ENCODE measurements at places on chromosomes 3 and 15. TPM values are rescaled to one million over a fixed set of nuclear protein-coding genes. Genes with fewer than 3 reads are reported as not detected.

- no peak for DNase-seq
These were observed 19.8 kb upstream of the LOXL1 start for GRCh38 chr15:73906346-73907034.

DNA sequence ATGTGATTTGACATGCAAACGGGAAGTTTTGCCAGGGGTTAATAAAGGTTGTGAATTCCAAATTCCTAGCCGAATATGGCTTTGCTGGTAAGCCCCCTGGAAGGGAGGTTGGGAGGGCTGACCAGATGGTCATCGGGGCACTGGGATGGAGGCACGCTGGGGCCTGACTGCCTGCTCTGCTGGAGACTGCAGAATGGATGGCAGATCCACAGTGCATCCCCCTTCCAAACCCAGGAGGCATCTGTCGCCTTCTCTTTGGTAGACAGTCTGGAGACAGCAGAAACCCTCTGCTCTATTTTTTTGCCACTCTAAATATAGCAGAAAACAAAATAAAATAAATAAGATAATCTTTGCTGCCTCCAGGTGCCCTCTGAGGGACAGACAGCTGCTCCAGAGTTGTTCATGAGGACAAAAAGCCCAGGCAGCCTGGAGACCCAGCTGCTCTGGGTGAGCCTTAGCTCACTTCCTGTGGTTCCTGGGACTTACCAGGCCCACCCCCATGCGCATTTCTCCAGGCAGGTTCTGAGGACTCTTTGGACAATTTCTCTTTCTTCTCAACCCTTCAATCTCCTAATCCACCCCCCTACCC is 6.1 kb upstream of the SPTBN5 start:
- DNase-seq, result no peak

DNA sequence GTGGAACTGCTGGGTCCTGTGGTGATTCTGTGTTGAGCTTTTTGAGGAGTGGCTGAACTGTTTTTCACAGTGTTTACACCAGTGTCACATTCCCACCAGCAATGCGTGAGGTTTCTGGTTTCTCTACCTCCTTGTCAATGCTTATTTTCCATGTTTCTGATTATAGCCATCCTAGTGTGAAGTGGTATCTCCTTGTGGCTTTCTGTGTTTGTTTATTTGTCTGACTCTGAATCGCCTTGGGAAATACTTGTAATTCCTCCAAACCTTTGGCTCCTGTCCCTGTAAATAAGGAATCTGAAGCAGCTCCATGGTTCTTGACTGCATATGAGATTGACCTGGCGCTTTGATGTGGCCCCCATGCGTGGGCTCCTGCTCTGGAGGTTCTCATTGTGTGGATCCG is 20.6 kb downstream of the FAN1 start:
- DNase-seq, result peak; percentile 29

DNA sequence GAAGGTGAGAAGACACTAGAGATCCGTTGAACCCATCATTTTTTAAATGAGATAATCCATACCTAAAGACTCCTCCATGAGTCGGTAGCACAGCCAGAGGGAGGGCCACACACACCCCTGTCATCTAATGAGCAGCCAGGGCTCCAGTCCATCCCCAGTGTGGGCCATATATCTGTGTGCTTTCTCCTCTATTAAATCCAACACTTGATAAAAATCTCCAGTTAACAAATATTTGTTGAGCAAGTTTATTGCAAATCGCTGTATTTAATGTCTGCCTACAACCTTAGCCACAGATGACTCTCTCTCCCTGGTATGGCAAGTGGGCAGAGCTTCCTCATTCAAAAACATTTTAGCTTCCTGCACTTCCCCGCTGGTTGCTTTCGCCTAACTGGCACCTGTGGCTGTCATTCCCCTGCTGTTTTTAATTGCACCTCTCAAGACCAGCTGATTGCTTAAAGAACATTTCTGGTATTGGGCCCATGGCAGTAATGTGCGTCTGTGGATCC is 82.8 kb downstream of the SMAD3 start:
- no peak for DNase-seq

GRCh38 chr3:100033184-100033583 is 81.1 kb downstream of the FILIP1L start:
- peak; percentile 73 for DNase-seq

- peak; percentile 44 for DNase-seq
These were observed at the start of gene SCAP for GRCh38 chr3:47475570-47476329. Gene SCAP (minus strand): TSS chr3:47475941. CDS start chr3:47442993, 32,948 bp downstream.

DNA sequence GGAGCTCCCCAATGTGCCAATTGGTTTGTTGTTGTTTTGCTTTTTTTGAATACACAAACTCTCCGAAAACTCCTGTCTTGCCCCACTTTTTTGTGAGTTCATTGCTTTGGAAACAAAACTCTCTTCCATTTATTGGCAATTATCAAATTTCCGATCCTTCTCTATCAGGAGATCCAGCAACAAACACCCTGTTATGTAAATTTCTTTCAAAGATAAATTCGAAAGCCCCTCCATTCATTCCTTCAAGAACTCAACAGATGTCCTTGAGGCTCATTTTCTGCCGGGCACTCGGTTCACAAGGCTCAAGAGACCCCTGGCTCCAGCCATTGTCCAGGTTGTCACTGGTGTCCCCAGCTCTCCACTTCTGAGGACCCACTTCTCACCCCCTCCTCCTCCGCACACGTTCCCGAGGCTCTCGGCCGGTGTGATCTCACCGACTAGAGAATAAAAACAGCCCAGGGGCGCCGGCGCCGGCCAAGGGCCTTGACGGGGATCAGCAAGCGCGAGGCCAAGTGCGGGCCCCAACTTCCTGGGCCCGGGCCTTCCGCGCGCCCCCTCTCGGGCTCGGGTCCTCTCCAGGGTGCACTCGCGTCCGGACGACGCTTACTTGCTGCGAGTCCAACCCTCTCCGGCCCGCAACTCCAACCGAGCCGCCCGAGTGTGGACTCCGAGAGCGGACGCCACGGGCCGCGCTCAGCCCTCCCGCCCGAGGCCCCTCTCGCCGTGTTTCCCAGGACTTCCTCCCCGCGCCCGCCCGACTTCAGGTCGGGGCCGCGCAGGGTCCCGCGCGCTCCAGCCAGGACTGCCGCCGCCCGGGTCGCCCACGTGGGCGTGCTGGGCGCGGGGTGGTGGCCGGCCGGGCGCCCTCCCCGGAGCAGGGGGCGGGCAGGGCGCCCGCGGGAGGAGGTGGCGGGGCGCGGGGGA is 533 bp upstream of the SMAD3 start:
- DNase-seq, result no peak

GRCh38 chr3:160001850-160002623 is 13.4 kb downstream of the IL12A start:
- no peak for DNase-seq

The DGKG gene
- 4.8 TPM for polyA plus RNA-seq

The TRH gene
- not detected for polyA plus RNA-seq

The TFDP2 gene
- 33.4 TPM for polyA plus RNA-seq

The RETNLB gene
- polyA plus RNA-seq, result not detected
